ENCODE measurements at places on chromosomes 12 and 14. TPM values are rescaled to one million over a fixed set of nuclear protein-coding genes. Genes with fewer than 3 reads are reported as not detected.

CD163 gene
- not detected for total RNA-seq

SAMD15 gene
- 4.5 TPM for total RNA-seq

OR4E1 gene
- not detected for total RNA-seq

MANSC4 gene
- total RNA-seq: not detected

P2RX2 gene
- total RNA-seq: not detected

NRXN3 gene
- total RNA-seq: 0.11 TPM

HSPB8 gene
- 58.4 TPM for total RNA-seq

CD69 gene
- 0.57 TPM for total RNA-seq

SMCO2 gene
- not detected for total RNA-seq

ASB2 gene
- total RNA-seq: 1.8 TPM

ARMH4 gene
- total RNA-seq: 3.3 TPM

KRT72 gene
- not detected for total RNA-seq

OSBPL8 gene
- 32.5 TPM for total RNA-seq

FAM90A1 gene
- 0.17 TPM for total RNA-seq

BBS10 gene
- 9.3 TPM for total RNA-seq

COCH gene
- 43.5 TPM for total RNA-seq

IL26 gene
- total RNA-seq: not detected

KRT3 gene
- not detected for total RNA-seq

SOAT2 gene
- not detected for total RNA-seq

NPAS3 gene
- 1.5 TPM for total RNA-seq

FLRT2 gene
- 0.03 TPM for total RNA-seq

AMDHD1 gene
- 0.11 TPM for total RNA-seq

PRB2 gene
- not detected for total RNA-seq

R3HDM2 gene
- total RNA-seq: 11.3 TPM
